Activated B cell treated with CpG ODN at 0.5 μM for 24 hours (primary cell): ENCODE measurements at places on chromosomes 5 and 9. TPM values are rescaled to one million over a fixed set of nuclear protein-coding genes. Genes with fewer than 3 reads are reported as not detected.

The ARL14EPL gene
- not detected in 2 replicates for total RNA-seq

The ARHGEF37 gene
- total RNA-seq = 0.88 and 1.1 TPM in 2 replicates

The LCP2 gene
- 7.0 and 8.5 TPM in 2 replicates for total RNA-seq

The ZNF79 gene
- 13.5 and 14.0 TPM in 2 replicates for total RNA-seq

The FAM163B gene
- not detected in 2 replicates for total RNA-seq

The PRRT1B gene
- not detected in 2 replicates for total RNA-seq

The ACOT12 gene
- not detected in 2 replicates for total RNA-seq

The MEIKIN gene
- total RNA-seq = not detected in 2 replicates

The CNTNAP3B gene
- 0.64 TPM in 1 of 2 replicates, not detected in the other for total RNA-seq

The TUBB4B gene
- 182 and 197 TPM in 2 replicates for total RNA-seq

The ACTBL2 gene
- not detected in 2 replicates for total RNA-seq

The PCDHA10 gene
- 0.07 TPM in 1 of 2 replicates, not detected in the other for total RNA-seq

The PDZD2 gene
- total RNA-seq = 0.12 and 0.38 TPM in 2 replicates

The DDX4 gene
- not detected in 2 replicates for total RNA-seq

The BARHL1 gene
- not detected in 2 replicates for total RNA-seq

The C5orf52 gene
- not detected in 2 replicates for total RNA-seq

The SPOCK1 gene
- not detected in 2 replicates for total RNA-seq

The CDH9 gene
- not detected in 2 replicates for total RNA-seq

The GGTA1 gene
- not detected in 2 replicates for total RNA-seq

The INSL6 gene
- not detected in 2 replicates for total RNA-seq

The DELE1 gene
- 95.0 and 114 TPM in 2 replicates for total RNA-seq

The PCDHB7 gene
- total RNA-seq = not detected in 2 replicates

The KCNN2 gene
- total RNA-seq = not detected in 2 replicates

The TMC1 gene
- not detected in 2 replicates for total RNA-seq

The FRRS1L gene
- total RNA-seq = not detected in 2 replicates

The LCN1 gene
- not detected in 2 replicates for total RNA-seq

The PALM2AKAP2 gene
- not detected in 2 replicates for total RNA-seq

The FRMPD1 gene
- total RNA-seq = 0.07 TPM in 1 of 2 replicates, not detected in the other

The LVRN gene
- total RNA-seq = not detected in 2 replicates

The SLC6A19 gene
- not detected in 2 replicates for total RNA-seq

The LECT2 gene
- total RNA-seq = not detected in 2 replicates

The RICTOR gene
- total RNA-seq = 46.4 and 51.8 TPM in 2 replicates

The ZNF367 gene
- total RNA-seq = 4.0 and 4.3 TPM in 2 replicates

The CNTLN gene
- total RNA-seq = 0.38 and 0.46 TPM in 2 replicates

The ZCCHC9 gene
- 23.7 and 24.0 TPM in 2 replicates for total RNA-seq

The CEL gene
- total RNA-seq = 0.49 and 0.64 TPM in 2 replicates
